ENCODE measurements at places on chromosomes 13 and 19.

DNA sequence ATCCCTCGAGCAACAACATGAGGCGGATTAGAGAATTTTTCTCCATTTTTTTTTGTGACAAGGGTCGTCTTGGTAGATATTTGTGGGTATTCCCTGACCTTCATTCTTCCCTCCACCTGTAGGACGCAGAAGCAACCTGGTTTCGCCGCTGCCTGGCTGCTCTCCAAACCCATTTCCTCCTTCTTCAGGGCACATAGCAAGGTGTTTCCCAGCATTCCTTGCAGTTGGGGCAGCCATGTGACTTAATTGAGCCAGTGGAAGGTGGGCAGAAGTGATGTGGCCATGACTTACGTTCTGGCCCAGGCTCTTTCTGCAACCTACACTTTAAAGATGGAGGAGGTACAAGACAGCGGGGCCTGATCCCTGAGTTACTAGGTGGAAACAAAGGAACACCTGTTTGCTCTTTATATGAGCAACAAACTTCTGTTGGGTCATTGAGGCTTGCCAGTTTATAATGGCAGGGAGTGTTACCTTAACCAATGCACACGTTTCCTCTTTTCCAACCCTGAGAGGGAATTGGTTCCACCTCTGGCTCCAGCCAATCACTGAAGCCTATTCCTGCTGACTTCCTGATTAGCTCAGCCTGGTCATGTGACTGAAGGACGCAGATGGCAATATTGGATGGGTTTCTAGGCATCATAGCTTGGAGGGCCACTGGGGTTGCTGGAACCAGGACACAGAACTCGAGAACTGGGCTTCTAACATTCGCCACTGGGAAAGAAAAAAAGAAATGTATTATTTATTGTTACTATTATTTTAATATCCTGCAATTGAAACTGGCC, 30.8 kb upstream of the ZNRF4 start:
- no peak for DNase-seq

DNA sequence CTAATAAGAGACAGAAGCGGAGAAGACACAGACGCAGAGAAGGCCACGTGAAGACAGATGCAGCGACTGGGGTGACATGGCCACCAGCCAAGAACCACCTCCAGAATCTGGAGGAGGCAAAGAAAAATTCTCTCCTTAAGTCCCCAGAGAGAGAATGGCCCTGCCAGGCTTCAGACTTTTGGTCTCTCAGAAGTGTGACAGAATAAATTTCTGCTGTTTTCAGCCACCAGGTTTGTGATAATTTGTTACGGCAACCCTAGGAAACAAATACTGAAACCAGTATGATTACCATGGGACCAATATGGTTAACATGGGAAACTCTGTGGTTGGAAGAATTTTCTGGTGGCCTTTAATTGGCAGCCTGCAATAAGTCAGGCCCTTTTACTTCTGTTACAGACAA, 63.9 kb upstream of the DOCK9 start:
- DNase-seq, result no peak

- DNase-seq, result no peak
Observed at GRCh38 chr19:3025549-3025886, 3.6 kb downstream of the TLE2 start.

- DNase-seq, result no peak
Observed at GRCh38 chr13:58059624-58060023, 428.1 kb downstream of the PCDH17 start.

DNA sequence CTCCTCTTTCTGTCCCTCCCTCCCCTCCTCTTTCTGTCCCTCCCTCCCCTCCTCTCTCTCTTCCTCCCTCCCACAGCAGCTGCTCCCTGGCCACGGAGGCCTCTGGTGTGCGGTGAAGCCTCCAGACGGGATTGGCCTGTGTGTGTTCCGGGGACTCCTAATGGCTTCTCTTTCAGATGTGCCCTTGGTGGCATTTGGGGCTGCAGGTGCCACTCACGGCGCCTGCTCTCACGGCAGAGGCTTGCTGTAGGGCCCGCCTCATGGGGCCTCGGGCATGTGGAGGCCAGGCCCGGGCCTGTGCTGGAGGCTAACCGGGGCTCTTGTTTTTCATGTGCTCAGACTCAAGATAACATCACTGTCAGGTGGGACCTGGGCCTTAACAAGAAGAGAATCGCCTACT, 20.9 kb downstream of the UPF1 start:
- DNase-seq, result no peak

- DNase-seq, result peak; percentile 43
Observed at GRCh38 chr19:46604781-46605355, 3.7 kb downstream of the CALM3 start.

GRCh38 chr19:41910240-41910991, 17.8 kb downstream of the ERFL start:
- DNase-seq, result no peak

- DNase-seq, result no peak
Observed at GRCh38 chr13:38905861-38906260, 84.8 kb downstream of the STOML3 start.

DNA sequence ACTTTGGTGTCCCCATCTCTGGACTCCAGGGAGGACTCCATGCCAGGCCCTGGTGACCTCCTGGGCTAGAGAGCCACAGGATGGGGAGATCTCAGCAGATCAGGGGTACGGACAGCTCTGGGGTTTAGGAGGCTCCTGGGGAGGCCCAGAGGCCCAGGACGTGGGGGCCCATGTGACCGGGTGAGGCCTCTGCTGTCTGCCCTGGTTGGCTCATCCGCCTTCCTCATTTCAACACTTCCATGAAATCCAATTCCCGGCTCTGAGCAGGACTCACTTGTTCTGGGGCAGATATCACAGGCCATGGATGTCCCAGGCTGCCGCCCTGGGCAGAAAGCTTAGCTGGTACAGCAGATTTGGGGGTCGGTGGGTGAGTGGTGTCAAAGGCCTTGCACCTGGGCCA, 1.1 kb upstream of the PRAM1 start:
- DNase-seq, result no peak

GRCh38 chr19:22882797-22883196, 50.7 kb downstream of the ZNF723 start:
- DNase-seq, result no peak

DNA sequence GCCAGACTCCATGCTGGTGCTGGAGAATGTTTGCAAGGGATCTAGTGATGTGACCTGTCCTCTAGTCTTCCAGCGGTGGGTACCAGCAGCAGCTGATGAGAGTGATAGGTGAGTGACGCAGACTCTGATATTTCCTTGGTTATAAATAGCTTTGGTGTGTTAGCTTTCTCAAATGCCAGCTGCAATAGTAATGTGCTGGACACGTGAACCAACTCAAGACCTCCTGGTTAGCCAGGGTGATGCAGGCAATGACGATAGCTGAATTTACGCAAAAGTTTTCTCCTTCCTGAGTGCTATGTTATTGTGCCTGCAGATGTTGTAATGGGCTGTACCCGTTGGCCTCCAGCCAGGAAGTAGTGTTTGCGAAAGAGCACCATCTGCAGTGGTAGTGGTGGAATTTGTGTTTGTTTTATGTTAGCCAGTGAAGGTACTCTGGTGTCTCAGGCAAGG, 129.5 kb downstream of the CYSLTR2 start:
- no peak for DNase-seq

- DNase-seq, result no peak
Observed at GRCh38 chr13:95323930-95324662, 22.8 kb upstream of the ABCC4 start.

GRCh38 chr13:113887700-113888201, 23.9 kb upstream of the GAS6 start:
- DNase-seq, result no peak

GRCh38 chr19:57227502-57227901, 3.3 kb upstream of the AURKC start:
- no peak for DNase-seq

- no peak for DNase-seq
Observed at GRCh38 chr19:3618144-3618810, 8.3 kb downstream of the CACTIN start.

DNA sequence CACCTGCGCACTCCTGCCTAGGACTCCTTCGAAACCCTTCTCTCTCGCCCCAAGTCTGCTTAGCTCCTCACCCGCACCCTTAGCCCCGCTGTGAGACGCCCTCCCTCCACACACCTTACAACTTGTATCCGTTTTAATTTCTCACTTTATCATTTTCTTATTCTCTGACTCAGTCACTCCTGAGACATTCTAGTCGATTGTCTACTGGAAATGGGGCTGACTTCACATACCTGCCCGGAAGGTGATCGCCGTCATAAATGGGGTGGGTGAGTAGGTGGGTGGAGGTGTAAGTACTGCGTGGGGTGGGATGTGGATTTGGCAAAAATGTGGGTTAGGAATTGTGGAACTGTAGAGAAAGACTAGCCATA, 714 bp downstream of the NDFIP2 start:
- DNase-seq, result no peak

DNA sequence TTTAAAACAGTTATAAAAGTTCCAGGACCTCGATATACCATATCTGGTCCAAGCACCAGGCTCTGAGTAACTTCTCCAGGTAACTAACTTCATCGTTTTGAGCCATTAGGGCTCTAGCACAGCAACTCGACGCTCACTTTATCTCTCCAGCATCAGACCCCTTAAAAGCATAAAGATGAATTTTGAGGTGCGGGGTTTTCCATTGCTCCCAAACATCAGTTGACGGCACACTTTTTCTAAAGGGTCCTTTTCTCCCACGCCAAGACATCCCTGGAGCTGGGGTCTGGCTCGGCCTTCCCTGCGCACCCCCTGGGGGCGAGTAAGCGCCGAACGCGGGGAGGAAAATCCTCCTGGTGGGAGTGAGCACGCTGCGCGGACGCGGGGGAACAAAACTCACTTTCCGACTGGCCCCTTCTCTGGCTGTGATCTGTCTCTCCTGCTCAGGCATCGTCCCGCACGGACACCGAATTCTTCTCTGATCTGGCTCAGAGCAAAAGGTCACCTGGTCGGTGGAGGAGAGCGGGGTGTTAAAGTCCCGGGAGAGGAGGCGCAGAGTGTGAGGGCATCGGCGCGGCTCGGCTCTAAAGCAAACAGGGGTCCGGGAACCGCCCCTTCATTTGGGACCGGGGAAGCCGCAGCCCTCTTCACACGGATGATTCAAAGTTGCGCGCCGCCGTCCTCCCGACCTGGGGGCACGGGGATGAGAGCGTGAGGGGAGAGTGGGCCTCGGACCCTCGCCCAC, at the start of gene ATP7B:
ATP7B (minus strand) TSS at position 561 of the 742 bp plus-strand sequence; CDS start at position 448, 113 bp downstream.
- DNase-seq, result peak; percentile 73

DNA sequence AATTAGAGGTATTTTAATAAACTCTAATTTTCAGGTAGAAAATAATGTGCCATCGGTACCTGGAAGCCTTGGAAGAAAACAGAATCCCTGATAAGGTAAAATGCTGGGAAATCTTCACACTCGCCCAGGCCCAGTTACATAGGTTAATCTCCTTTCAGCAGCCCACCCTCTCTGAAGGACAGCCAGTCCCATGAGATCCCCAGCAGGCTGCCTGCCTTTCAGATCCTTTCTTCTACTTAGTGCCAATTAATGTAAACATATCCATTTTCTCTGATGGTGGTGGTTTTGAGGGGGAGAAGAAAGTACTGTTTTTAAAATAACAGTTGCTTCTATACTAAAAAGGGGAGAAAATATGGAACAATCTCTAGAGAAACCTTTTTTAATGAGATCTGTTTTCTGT, 12.2 kb downstream of the SMAD9 start:
- DNase-seq, result no peak

DNA sequence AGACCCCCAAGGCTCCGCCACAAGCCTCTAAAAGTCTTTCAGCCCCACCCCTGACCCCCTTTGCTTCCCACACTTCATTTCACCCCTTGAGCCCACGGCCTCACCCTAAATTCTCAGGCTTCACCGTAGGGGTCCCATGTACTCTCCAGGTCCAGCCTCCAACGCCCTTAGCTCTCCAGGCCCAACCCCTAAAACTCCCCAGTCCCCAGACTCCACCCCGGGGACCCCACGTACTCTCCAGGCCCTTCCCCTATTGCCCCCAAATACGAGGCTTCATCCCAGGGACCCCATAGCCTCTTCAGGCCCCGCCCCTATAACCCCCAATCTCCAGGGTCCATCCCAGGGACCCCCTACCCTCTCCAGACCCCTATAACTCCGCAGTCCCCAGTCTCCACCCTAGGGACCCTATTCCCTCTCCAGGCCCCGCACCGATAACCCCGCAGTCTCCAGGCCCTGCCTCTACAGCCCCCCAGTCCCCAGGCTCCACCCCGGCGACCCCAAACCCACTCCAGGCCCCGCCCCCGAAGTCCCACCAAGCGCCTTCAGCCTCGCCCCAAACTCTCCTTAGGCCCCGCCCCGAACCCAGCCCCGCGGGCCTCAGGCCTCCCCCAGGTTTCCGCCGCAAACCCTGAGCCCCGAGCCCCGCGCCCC, 619 bp downstream of the MED16 start:
- DNase-seq, result no peak

- no peak for DNase-seq
Observed at GRCh38 chr19:27962264-27962663, 1250.7 kb downstream of the UQCRFS1 start.
